ENCODE measurements at places on chromosomes 16 and 17.

DNA sequence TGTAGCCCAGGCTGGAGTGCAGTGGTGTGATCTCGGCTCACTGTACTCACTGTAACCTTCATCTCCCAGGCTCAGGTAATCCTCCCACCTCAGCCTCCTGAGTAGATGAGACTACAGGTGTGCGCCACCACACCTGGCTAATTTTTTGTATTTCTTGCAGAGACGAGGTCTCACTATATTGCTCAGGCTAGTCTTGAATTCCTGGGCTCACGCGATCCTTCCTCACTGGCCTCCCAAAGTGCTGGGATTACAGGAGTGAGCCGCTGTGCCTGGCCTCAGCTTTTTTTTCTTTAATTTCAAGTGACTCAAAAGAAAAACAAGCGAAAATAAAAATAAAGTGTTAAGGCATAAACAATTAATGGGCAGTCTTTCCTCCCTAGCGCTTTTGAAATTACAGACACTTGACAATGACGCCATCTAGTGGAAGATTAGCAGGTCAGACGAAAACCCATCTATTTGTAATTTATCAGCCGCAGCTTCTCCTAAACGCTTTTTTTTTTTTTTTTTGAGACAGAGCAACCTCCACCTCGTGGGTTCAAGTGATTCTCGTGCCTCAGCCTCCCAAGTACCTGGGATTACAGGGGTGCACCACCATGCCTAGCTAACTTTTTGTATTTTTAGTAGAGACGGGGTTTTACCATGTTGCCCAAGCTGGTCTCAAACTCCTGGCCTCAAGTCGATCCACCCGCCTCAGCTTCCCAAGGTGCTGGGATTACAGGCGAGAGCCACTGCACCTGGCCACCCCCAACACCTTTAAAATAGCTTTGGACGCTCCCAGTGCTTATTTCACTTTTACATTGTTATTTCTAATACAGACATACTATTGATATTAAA lies 28.1 kb upstream of the PECAM1 start:
- H3K27me3 ChIP-seq = no peaks in the 10 kb centered on the region
- no peak overlapping the region for H3K27ac ChIP-seq
- H3K36me3 ChIP-seq = no peaks in the 10 kb centered on the region
- H3K4me3 ChIP-seq = no peak overlapping the region

DNA sequence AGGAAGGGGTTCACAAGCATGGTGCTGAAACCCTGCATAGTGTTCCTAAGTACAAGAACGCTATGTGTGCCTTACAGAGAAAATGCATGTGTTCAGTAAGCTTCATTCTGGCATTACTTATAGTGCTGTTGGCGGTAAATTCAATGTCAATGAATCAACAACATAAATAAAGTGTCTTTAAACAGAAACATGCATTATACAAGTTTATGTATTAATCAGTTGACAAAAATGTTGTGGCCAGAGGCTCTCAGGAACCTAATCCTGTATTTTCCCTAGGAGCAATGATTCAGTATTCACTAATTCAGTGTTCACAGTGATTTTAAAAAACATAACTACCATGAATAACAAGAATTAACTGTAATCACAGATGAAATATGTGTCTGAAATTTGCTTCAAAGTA lies 47.1 kb upstream of the MYOCD start:
- H3K4me3 ChIP-seq = no peak overlapping the region
- H3K27ac ChIP-seq = no peak overlapping the region
- ATAC-seq = no peak
- no peaks in the 10 kb centered on the region for H3K36me3 ChIP-seq
- H3K27me3 ChIP-seq = peaks cover 24% of the 10 kb centered on the region
- no peaks in the 10 kb centered on the region for H3K4me1 ChIP-seq

DNA sequence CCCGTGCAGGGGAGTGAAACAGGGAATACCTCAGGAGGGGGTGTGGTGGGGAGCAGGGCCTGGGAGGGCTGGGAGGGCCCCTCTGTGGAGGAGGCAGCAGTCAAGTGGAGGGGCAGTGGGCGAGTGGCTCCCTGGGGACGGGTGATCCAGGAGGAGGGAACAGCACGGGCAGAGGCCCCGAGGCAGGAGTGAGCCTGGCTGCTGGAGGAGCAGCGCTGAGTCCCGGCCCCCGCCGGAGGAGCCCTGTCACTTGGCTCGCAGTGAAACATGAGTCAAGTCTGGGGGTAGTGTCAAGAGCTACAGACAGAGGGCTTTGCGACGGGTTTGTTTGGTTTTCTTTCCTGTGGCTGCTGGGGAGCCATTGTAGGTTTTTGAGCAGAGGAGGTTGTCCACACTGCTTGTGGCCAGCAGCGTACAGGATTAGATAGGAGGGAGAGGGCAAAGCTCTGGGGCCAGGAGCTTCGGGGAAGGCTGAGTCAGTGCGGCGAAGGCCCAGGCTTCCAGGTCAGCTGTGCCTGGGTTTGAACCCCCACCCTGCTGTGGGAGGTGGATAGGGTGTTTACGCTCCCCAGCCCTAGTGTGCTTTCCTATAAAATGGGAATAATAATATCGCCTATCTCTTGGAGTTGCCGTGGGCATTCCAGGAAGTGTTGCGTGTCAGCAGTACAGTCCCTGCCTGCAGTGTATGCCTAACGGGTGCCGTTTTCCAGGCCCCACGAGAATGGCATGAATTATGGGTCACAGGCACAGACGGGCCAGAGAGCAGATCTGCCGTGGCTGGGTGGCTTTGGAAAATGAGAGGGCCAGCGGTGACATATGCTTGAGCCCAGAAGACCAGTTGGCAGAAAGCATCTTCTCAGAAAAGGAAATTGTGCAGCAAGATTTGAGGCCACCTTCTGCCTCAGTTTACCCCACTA lies 115.9 kb upstream of the CIBAR2 start:
- H3K4me3 ChIP-seq = peak overlapping the region; percentile 28
- peak overlapping the region; percentile 92 for H3K27ac ChIP-seq
- H3K27me3 ChIP-seq = peaks cover 41% of the 10 kb centered on the region
- H3K36me3 ChIP-seq = no peaks in the 10 kb centered on the region
- no peak for ATAC-seq
- peaks cover 22% of the 10 kb centered on the region for H3K4me1 ChIP-seq

DNA sequence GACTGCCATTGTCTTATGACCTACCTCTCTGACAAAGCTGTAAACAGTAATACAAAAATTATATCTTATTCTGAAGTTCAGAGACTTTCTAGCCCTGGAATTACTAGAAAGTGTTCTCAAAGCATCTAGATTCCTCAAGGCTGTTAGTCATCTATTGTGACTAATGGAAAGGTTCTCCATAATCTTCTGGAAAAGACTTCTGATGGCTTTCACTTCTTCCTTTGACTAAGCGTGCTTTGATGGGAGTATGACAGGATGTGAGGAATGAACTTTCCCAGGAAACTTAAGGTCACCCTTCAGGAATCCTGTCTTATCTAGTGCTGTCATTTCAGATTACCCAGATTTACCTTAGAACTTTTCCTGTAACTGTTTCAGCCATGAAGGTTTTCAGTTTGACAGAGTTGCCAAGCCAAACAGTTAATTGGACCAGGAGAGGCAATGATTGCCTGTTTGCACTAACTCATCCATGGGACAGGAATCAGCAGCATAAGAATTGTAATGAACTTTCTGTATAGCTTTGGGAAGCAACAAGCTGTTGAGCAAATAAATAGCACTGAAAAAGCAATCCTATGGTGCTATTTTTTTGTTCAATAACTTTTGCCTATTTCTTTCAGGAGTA lies 43.5 kb downstream of the AP2B1 start:
- H3K27ac ChIP-seq = no peak overlapping the region
- peaks cover 57% of the 10 kb centered on the region for H3K36me3 ChIP-seq
- H3K27me3 ChIP-seq = no peaks in the 10 kb centered on the region

DNA sequence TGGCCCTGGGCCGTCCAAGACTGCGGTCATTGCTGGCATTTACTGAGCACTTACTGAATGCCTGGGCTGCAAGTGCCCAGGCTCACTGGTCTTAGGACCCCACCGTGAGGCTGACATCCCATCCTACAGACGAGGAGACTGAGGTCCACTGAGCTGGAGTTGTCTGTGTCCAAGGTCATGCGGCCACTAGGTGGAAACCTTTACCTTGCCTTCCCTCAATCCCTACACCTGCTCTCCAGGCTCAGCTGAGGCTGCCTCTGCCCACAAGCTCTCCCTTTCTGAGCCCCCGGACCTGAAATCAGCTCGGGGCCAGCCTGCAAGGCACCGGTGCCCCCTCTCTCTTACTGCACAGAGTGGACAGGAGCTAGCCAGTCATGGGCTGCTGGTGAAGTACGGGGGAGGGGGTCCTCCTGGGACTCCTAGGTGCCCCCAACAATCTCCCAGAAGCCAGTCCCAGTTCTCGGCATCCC lies 1.5 kb downstream of the CASKIN1 start:
- peaks cover 68% of the 10 kb centered on the region for H3K27me3 ChIP-seq
- peaks cover 17% of the 10 kb centered on the region for H3K4me1 ChIP-seq
- ATAC-seq = peak; percentile 60

- no peaks in the 10 kb centered on the region for H3K27me3 ChIP-seq
- H3K4me1 ChIP-seq = peaks cover 76% of the 10 kb centered on the region
- H3K27ac ChIP-seq = peak overlapping the region; percentile 89
- ATAC-seq = peak; percentile 82
- no peaks in the 10 kb centered on the region for H3K36me3 ChIP-seq
Observed at GRCh38 chr16:10806698-10807097, 11.9 kb downstream of the TVP23A start.

DNA sequence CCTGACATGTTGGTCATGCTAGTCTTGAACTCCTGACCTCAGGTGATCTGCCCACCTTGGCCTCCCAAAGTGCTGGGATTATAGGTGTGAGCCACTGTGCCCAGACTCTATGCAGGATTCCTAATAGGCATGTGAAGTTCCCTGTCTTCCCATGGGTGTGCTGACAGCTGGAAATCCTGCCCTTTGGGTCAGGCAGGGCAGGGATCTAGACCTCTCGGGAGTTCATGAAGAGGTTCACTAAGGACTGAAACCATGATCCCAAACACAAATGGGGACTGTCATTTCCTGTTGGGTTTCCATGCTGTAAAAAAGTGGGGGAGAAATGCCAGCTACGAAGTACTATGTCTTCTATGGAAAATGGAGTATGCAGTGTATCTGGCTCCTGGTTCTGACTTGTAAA lies 52.1 kb downstream of the HIC1 start:
- H3K27ac ChIP-seq = no peak overlapping the region
- H3K36me3 ChIP-seq = peaks cover 12% of the 10 kb centered on the region
- no peak for ATAC-seq
- no peak overlapping the region for H3K4me3 ChIP-seq

All from stimulated activated memory B cell treated with anti-CD40 and anti-IgM and Interleukin-4, amounts not matched to agents 10 μg/mL and 1 μg/mL and 100 μg/mL, for 72 hours (primary cell).